ENCODE measurements at places on chromosomes 16 and 17.

DNA sequence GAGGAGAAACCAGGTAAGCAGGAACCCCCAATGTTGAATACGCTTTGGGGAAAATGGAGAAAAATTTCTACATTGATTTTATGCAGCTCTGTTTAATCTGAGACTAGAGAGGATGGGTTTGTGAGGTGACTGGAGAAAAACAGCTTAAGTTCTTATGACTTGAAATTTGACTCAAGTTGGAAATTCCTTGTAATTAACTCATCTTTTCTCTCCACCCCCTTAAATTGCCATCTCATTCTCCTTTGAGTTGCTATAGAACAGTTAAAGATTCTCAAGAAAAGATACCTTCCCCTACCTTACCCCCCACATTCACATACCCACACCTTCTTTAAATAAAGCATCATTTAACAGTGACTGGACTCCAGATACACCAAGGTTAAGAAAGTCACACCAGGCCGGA lies 24.2 kb downstream of the ZNRF1 start:
- DNase-seq: no peak

GRCh38 chr17:65064452-65065019 lies 8.0 kb upstream of the GNA13 start:
- DNase-seq: no peak

- no peak for DNase-seq
Observed at GRCh38 chr17:40520991-40521453, 19.6 kb upstream of the TNS4 start.

DNA sequence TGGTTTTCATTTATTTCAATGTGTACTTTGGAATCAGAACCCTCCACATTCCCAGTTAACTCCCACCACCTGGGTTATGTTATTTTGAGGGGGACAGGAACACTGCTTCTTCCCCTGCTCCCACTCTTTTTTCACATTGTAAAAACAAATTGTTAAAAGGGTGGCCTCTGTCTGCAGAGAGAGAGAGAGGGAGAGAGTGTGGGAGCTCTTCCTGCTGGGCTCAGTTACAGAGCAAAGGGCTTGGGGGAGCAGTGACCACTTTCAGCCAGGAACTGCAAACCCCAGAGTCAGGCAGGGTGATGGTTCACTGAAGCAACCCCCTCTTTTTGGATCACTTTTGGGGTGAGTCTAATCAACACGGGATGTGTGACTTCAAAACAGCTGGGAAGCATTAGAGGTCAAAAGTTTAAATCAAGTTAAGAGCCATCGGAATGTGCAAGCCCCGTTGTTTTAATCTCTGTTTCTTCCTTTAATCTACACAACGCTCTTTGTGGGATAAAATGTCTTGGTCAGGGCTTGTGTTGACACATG lies 577.0 kb upstream of the CDH11 start:
- DNase-seq: no peak

- DNase-seq: no peak
Observed at GRCh38 chr17:10048629-10049350, 143.7 kb upstream of the RCVRN start.

DNA sequence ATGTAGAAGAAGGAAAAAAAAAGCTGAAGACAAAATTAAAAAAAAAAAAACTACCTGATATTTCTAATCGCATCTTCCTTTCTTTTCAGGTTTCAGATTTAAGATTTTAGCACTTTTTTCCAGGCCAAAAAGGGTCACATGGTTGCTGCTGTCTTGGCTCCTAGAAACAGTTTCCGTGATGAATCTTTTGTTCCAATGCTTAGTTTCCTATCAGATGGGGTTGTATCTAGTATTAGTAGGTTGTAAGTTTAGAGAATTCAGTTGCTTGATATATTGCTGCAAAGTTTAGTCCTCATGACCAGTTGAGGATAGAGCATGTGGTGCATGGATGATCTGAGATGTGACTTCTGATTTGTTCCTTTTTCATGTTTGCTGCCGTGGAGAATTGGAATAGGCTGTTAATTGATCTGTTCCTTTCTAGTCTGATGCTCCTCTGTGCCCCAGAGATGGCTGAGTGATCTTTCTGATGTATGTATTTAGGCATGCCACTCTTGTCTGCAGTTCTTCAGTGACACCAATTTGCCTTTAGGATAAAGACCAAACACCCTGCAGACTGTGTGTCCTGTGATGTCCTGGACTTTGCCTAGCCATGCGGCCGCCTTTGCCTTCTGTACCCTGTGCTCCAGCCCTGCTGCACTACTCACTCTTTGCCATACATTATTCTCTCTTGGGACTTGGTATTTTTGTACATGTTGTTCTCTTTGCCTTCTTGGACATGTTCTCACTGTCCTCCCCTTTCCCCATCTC lies 94.0 kb downstream of the MRTFB start:
- no peak for DNase-seq

GRCh38 chr16:77951788-77952187 lies 70.6 kb upstream of the CLEC3A start:
- no peak for DNase-seq

DNA sequence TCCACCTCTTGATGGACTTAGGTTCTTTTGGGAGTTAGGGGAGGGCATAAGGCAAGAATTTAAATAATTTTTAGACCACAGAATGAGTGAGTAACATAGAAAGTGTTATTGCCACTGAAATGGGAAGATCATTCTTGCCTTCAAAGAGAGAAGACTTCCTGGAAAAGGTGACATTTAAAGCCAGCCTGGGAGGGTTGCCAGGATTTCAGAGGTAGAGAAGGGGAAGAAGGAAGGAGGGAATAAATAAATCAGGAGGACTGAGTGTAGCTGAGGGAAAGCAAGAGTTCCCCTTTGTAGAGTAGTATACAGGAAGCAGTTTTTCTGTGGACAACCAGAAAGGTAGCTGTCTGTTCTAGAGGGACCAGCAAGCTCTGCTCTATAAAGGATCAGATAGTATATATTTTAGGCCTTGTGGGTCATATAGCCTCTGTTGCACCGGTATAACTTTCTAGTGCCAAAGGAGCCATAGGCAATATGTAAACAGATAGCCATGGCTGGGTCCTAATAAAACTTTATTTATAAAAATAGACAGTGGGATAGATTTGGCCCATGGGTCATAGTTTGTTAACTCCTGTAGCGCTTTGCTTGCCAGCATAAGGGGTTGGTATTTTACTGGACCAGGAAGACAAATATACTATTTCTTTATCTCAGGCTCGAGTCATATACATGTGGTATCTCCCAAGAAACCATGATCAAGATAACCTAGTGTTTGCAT lies 147.2 kb upstream of the CACNG5 start:
- DNase-seq: no peak

- DNase-seq: no peak
Observed at GRCh38 chr17:75540923-75541503, 15.5 kb downstream of the LLGL2 start.

DNA sequence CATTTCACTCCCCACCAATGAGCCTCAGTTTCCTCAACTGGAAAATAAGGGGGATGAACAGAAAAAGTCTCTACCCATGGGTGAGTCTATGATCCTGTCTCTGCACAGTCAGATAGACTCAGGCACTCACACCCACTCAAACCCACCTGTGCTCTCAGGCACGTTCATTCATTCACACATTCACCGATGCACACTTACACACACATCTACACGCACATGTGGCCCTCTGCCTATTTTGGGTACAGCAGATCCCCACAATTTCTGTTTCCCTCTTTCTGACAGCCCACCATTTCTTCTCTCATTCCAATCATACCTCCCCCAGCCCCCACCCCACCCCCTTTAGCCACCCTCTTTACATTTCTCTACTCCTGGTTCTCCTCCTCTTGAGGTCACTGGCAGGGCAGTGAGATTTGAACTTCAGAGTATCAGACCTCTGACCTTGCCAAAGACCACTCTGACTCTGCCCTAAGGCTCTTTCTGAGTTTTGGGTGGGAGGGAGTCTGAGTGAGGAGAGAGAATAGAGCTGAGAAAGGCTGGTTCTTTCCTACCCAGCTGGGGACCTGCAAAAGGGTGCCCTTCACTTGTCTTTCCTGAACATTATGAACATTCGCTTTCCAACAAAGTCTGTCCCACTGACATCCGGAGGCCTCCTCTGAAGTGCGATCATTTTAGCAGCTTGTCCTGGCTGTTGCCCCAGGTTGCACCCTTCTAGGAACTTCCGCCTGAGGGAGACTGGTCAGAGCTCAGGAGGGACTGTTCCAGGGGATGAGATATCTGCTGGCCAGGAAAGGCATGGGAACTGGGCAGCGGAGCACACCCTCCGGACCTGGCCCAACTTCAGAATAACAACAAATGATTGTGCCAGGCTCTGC lies 10.1 kb upstream of the COL1A1 start:
- DNase-seq: no peak

GRCh38 chr17:76390003-76390421 lies 5.6 kb downstream of the SPHK1 start:
- no peak for DNase-seq

DNA sequence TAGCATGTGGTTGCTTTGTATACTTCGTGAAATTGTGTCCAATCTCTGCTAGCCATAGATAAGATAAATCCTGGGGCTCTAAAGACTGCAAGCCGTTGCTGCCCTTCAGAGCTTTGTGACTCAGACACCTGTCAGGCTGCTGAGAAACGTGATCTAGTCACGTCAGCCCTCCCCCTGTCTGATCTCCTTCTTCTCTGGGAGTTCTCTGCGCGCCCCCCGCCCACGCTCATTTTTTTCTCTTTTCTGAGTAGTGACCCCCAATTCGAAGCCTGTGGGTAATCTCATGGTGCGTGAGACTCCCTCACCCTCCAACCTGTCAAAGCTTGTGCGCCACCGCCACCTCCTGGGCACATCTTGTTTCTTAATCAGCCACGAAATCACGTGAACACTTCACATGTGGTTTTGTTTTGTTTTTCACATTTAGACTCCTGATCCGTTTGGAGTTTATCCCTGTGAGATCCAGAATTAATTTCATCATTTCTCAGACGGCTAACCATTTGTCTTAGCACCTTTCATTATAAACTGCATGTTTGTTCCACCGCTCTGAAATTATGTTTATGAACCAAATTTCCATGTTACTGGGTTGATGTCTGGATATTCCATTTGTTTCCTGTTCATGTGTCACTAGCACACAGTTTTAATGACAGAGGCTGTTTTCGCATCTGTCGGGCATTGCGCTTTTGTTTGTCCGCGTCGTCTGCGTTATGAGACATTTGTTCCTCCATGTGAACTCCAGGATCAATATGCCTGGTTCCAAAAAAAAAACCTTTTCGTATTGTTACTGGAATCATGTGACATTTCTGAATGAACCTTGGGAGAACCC lies 977 bp upstream of the ZNF778 start:
- peak; percentile 82 for DNase-seq

DNA sequence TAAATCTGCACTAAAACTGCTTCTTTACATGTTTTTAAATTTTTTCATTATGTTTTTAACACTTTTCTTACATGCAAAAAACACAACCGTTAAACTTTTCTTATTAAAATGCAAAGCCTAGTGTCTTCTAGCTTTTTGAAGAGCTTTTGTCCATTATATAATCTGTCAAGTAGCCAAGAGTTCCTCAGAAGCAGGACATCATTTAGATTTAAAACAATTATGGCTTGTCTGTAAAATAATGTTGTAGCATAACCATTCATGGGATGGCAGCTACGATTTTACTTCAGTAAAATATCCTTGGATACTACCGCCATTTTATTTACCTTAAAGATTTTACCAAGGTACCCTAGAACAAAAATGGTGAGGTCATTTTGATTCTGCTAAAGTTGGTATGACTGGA lies 2.8 kb downstream of the OMG start:
- no peak for DNase-seq

DNA sequence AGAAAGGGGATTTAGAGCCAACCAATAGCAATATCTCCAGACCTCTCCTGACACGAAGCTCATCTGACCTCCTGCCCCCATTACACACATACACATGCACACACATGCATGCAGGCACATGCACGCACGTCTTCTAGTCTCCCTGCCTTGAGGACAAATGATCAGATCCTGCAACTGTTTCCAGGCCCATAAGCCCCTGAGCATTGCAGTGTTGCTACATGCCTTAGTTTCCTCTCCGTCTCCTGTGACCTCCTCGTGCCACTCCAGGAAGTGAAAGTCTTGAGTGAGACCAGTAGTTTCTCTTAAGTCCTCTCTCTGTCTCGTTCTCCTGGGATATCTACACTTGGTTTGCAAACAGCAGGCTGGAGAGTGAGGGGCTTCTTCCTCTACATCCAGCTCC lies 8.2 kb downstream of the CIITA start:
- DNase-seq: no peak

- no peak for DNase-seq
Observed at GRCh38 chr17:11627301-11627940, 29.2 kb downstream of the DNAH9 start.

DNA sequence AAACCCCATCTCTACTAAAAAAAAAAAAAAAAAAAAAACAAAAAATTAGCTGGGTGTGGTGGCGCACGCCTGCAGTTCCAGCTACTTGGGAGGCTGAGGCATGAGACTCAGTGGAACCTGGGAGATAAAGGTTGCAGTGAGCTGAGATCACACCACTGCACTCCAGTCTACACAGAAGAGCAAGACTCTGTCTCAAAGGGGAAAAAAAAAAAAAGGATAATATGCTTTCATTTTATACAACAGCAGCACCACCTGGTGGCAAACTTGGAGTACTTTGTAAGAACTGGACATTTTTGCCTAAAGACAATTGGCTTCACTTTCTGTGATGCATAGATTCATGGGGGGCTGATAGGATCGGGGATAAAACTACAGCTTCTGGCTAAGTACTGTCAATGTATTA lies 8.5 kb downstream of the CHTF8 start:
- peak; percentile 68 for DNase-seq

DNA sequence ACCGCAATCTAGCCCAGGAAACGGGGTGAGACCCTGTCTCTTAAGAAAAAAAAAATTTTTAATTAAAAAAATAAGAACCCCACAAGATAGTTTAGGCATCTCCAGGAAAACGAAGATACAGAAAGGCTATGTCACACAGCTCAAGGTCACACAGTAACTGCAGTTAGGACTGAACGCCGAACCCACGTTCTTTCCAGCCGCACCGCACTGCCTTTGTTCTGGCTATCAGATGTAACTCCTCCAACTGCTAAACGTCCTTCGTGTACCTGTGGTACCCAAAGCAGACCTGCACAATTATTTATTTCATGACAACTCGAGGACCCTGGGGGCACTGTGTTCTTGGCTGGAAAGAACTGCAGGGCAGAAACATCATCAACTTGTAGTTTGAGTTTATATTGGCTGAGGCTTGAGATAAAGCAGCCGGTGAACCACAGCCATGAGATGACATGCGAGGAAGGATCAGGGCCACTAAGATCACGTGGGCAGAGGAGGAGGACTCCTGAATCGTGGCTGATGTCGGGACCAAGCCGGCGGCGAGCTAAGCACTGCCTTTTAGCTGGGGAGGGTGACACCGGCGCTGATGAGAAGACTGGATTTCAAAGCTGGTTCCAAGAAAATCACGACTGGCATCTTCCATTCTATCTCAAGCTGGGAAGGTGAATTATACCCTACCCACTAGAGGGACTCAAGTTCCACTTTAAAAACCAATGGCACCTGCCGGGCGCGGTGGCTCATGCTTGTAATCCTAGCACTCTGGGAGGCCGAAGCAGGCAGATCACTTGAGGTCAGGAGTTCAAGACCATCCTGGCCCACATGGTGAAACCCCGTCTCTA lies 20.7 kb upstream of the MNT start:
- DNase-seq: no peak

GRCh38 chr16:35176449-35176848 lies 1717.0 kb downstream of the TP53TG3F start:
- DNase-seq: no peak
